GM12891 (cell line): ENCODE measurements at places on chromosomes 2 and 18.

GRCh38 chr2:201191132-201191875 lies 8.4 kb downstream of the CASP10 start:
- DNase-seq, result no peak

GRCh38 chr18:2171840-2172625 lies 399.3 kb downstream of the METTL4 start:
- DNase-seq, result no peak

DNA sequence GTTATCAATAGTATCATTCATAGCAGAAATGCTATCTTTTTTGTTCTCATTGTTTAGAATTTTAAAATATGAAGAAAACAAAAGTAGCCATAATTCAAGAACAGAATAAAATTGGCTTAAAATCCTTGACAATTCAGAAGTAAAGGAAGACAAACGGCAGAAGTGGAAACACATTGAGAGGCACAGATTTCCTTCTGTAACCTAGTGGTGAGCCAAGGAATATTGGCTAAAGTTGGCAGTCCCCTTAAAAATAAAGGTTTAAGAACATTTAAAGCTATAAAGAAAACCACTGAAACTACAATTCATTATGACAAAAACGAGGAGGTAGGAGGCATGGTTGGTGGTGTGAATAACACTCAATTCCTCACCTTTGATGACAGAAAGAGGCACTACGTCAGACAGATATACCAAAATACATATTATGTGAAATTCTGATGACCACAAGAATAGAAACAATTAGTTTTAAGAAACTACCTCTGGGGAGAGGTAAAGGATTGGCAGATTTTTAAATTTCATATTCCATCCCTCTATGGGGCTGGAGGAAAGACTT lies 42.3 kb downstream of the SFT2D3 start:
- no peak for DNase-seq

GRCh38 chr18:30712383-30712782 lies 330.2 kb downstream of the DSC3 start:
- DNase-seq, result peak; percentile 5

GRCh38 chr2:167749016-167749415 lies 498.4 kb downstream of the STK39 start:
- no peak for DNase-seq

DNA sequence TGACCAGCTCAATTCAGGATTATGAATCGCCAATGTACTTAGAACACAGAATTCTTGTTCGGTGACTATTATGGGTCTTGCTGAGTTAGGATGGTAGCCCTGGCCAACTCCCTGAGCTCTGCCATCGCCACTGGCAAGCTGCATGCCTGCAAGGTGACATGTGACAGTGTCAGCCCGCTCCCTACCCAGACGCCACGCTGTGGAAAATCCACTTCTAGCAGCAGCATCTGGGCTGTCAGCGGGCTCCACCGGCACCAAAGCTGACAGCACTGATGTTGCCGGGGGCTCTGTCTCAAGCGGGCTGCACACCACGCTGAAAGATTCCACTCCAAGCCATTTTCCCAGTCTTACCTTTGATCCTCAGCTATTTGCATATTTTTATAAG lies 100.7 kb downstream of the MYT1L start:
- DNase-seq, result no peak

DNA sequence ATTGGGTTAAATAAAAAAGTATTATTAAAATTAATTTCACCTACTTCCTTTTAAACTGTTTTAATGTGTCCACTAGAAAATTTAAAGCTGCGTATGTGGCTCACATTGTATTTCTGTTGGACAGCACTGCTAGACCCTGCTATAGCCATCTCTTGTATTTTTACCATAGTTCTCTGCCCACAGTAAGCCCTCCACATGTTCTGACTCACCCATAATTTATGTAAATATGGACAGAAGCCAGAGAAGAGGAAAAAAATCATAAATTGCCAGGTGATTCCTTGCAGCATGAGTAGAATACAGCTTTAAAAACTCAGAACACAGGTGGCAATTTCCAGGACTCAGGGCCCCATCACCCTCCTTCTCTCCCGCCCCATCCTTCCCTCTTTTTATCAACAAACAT lies 142.4 kb upstream of the MEX3C start:
- DNase-seq, result no peak

- DNase-seq, result no peak
Measured at GRCh38 chr2:215019521-215020145, 118.8 kb downstream of the ABCA12 start.

GRCh38 chr18:45611943-45612342 lies 3.3 kb upstream of the SLC14A2 start:
- no peak for DNase-seq

DNA sequence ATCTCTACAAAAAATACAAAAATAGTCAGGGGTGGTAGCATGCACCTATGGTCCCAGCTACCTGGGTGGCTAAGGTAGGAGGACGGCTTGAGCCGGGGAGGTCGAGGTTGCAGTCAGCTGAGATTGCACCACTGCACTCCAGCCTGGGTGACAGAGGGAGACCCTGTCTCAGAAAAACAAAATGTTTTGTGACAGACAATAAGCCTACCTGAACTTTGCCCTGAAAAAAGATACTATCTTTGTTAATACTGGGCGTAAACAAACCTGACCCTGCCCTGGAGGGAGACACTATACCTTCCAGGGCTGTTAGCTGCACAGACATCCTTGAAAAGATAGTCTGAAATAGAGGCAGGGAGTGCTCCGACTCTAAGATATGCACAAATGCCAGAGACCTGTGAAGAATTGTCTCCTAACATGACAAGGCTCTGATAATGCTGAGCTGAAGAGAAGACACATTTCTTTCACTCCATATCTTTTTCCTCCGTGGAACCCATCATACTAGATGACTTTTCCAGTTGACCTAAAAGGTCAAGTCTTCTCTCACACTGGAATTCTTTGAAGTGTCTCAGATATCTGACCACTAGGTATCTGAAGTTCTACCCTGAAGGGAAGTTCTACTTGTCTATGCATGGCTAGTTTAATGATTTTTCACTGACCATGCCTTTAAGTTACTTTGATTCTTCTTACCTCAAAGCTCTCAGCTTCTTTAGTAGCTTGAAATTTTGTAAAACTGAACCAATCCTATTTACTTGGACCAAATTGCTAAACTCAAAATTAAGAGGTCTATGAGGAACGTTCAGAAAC lies 20.9 kb upstream of the HK2 start:
- DNase-seq, result no peak

- no peak for DNase-seq
Measured at GRCh38 chr2:41871080-41871479, 176.7 kb upstream of the PKDCC start.

GRCh38 chr18:23378302-23378686 lies 74.8 kb upstream of the RIOK3 start:
- no peak for DNase-seq

DNA sequence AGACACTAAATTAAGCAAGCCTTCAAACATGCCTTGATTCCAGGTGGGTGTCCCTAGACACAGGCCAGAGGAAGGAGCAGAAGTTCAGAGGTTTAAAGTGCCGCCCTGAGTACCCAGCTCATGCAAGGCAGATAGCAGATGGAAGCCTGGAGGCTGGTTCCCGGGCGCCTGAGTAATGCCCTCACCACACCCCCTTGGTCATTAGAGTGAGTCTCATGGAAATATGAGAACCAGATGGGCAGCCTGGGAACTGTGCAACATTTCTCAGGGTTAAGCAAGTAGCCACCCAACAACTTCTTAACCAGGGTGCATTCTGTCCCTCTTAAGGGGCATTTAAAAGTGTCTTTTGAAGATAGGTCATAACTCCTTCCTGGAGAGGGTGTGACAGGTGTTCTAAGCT lies 44.1 kb downstream of the TGFA start:
- DNase-seq, result no peak

DNA sequence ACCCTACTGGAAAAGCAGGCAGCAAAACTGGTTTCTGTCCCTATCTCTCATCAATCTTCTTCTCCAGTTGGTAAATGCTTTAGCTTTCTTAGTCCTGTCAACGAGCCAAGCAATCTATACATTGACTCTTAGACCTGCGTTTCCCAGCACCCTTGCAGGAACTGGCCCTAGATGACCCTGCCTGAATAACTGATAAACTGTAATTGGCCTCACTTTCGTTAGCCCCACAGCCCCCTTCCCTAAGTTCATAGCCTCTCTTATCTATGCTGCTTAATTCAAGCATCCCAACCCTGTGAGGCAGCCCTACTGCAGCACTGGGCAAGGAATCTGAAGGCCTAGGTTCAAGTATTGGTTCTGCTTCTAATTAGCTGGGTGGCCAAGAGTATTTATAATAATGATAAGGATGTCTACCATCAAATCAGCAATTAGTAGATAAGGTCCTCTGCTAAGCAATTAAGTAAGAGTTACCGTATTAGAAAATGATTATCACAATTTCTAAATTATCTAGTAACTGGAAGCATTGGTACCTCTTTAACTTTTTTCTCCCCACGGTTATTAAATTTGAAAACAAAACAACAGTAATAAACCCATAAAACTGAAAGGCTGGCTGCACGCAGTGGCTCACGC lies 86.4 kb upstream of the RMDN2 start:
- no peak for DNase-seq

GRCh38 chr2:188308483-188308882 lies 16.8 kb downstream of the GULP1 start:
- DNase-seq, result no peak

GRCh38 chr2:235168174-235168979 lies 216.6 kb downstream of the SH3BP4 start:
- DNase-seq, result no peak

- no peak for DNase-seq
Measured at GRCh38 chr2:143933946-143934569, 585.9 kb downstream of the ZEB2 start.

DNA sequence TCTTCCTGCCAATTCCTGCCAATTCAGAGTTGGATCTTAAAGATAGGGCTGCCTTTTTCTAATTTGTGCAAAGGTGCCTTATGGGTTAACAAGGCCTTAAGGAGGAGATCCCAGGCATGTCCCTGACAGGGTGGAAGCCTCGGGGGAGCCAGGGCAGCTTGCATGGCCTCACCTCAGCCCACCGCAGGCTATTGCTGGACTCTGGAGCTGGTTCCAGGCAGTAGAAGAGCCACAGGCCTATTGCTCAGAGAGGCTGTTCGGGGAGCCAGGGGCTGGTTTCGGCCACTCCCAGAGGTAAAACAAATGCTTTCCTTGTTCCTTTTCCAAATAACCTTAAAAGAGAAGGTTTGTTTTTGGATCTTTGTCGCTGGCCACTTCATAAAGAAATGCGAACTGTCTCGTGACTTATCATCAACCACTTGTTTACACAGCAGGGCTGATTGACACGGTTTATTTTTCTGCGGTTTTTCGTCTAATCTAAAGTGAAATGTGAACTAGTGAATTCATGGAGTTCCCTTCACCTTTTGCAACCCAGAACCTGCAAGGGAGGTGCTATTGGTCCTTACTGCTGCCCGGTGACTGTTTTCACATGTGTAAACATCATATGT lies 108.6 kb downstream of the APOB start:
- DNase-seq, result no peak
